Activated CD8-positive, alpha-beta memory T cell treated with anti-CD3 and anti-CD28 coated beads for 1 hour (primary cell): ENCODE measurements at places on chromosomes 7 and 10.

- no peak for DNase-seq
These were observed 16.9 kb downstream of the ZNF713 start for GRCh38 chr7:55903985-55904759.

- no peak for DNase-seq
These were observed 36.6 kb downstream of the ERCC6 start for GRCh38 chr10:49502358-49502757.

DNA sequence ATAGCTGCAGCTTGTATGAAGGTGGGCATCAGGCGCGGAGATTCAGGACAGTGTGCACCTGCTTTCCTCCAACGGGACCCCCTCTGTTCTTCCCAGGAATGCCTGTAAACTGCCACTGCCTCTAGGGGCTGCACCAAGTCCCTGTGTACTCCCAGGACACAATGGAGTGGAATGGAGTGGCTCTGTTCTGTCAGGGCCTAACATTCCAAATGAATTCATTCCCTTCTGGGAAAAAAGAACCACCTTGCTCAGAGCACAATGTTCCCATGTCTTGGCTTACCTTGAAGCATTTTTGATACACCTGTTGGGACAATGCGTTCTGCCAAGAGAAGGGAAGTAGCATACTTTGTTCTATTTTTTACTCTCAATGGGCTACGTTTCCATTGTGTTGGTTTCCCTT is 339.4 kb downstream of the FRMD4A start:
- no peak for DNase-seq

GRCh38 chr10:116316503-116316902 is 7.7 kb upstream of the CCDC172 start:
- no peak for DNase-seq

GRCh38 chr7:101913851-101914250 is 96.4 kb downstream of the CUX1 start:
- no peak for DNase-seq

DNA sequence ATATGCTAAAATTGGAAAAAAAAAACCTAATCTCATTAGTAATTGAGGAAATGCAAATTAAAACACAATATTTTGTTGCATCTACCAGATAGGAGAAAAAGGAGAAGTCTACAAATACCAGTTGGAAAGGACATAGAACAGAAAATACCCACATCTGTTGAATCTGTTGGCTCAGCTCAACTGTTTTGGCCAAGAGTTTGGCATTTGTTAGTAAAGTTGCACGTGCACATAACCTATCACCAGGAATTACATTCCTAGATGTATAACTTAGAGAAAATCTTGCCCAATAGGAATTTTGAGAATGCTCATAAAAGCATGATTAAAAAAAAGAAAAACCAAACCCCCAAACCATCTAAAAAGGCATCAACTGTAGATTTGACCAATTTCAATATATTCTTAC is 282.1 kb upstream of the BMPER start:
- no peak for DNase-seq

DNA sequence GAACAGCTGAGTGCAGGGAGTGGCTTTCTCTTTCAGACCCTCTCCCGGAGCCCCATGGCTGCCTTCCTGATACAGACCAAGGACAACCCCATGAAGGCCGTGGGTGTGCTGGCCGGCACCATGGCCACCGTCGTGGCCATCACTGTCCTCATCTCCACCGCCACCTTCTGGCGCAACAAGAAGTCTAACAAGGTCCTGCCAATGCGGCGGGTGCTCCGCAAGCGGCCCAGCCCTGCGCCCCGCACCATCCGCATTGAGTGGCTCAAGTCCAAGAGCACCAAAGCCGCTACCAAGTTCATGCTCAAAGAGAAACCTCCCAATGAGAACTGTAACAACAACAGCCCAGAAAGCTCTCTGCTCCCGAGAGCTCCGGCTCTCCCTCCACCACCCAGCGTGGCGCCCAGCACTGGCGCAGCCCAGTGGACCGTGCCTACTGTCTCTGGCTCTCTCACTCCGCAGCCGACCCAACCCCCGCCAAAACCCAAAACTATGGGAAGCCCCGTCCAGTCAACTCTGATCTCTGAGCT is 11.2 kb downstream of the LRIT2 start:
- no peak for DNase-seq
